ENCODE measurements at places on chromosomes 7 and 10. TPM values are rescaled to one million over a fixed set of nuclear protein-coding genes. Genes with fewer than 3 reads are reported as not detected.

Gene ADRB1
- 1.5 TPM for total RNA-seq

Gene LBX1
- total RNA-seq: not detected

Gene CDH23
- total RNA-seq: 8.4 TPM

Gene H2AZ2
- total RNA-seq: 137 TPM

Gene CEP55
- total RNA-seq: 6.2 TPM
